ENCODE measurements at places on chromosomes 7 and 10.

DNA sequence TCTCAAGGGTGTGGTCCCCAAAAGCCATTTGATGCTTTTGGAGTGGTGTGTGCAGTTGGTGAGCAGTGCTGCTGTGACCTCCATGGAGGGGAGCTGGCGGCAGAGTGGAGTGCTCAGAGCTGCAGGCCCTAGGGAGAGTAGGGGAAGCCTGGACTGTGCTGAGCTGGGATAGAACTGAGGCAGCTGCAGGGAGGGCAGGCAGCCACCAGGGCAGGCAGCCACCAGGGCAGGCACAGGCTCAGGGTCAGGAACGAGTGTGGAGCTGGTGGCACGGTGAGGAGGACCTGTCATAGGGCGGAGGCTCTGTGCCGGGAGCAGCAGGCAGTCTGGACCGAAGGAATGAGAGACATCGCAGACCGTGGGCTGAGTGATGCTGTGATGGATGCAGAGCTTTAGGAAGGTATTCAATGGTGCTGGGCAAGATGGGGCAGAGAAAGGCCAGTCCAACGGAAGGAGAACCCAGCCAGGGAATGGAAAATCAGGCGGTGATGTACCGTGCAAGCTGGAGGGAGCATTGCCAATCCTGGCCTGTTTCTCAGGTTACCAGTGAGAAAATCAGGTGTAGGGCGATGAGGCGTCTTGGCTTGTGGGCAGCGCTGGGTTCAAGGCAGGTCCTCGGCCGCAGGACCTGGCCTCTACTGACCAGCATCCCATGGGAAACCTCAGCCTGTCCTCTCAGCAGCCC lies 152.6 kb downstream of the CAMK1D start:
- DNase-seq, result no peak

DNA sequence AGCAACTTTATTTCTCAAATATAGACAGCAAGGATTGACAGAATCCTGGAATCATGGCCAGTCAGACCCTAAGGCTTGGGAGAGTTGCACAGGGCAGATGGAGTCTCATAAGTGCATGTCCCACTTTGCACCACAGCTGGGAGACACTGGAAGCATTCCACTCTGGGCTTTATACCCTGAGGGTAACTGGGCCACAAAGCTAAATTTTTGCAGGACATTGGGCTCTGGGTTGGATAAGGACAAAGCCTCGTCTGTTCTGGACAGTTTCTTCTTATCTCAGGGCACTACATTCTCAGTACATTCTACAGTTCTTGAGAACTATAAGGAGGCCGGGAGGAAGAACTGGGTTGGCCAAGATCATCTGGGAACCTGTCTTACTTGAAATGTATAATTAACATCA lies 158.3 kb upstream of the IGFBP3 start:
- DNase-seq, result no peak

DNA sequence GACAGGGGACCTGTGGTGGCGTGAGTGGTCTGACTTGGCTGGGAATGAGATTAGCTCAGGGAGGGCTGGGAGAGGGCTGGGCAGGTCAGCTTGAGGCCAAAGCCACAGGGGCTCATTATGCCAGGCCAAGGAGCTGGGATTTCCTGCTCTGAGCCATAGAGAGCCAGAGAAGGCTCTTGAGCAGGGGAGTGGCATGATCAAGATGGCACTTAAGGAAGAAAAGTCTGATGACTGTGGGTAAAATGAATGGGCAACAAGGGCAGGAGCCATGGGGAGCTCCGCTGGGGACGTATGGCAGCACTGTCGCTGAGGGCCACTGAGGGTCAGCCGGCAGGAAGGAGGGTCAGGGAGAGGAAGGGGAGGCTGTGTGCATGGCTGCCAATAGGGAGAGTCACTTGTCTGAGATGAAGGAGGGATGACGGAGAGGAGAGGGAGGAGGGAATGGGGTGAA lies 5.8 kb downstream of the ANTXRL start:
- no peak for DNase-seq

- DNase-seq, result no peak
Measured at GRCh38 chr7:145088111-145088745, 252.4 kb upstream of the TPK1 start.

DNA sequence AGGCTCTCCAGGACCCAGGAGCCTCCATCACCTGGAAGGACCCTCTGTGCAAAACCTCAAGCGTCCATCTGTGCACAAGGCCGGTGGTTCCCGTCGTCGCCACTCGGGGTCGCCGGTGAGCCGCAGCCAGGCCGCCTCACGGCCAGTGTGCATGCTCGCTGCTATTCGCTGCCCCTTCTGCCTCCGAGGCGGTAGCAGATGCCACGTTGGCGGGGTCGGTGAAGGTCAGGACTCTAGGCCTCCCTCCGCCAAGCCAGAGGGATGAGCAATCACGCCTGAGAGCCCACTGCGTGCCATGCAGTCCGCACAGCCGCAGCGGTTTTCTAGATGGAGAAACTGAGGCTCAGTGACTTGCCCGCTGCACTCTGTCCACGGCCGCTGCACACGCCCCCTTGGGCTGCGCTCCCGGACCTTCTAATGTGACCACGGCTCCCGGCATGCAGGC lies 5.7 kb downstream of the UPK3B start:
- DNase-seq, result no peak

DNA sequence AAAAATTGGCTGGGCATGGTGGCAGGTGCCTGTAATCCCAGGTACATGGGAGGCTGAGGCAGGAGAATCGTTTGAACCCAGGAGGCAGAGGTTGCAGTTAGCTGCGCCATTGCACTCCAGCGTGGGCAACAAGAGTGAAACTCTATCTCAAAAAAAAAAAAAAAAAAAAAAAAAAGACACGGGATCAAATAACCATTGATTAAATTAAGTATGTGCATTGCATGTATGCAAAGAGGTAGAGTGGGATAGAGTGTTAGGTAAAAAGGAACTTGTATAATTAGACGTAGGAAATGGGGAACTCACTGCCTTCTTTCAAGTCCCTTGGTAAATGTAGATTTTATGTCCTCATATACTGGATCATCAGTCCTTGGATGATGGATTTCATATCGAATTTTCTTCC lies 13.1 kb downstream of the VCL start:
- peak; percentile 37 for DNase-seq

- DNase-seq, result no peak
Measured at GRCh38 chr10:78931321-78932053, 137.3 kb upstream of the ZMIZ1 start.

GRCh38 chr10:14032406-14032998 lies 298.2 kb downstream of the FRMD4A start:
- DNase-seq, result peak; percentile 25

DNA sequence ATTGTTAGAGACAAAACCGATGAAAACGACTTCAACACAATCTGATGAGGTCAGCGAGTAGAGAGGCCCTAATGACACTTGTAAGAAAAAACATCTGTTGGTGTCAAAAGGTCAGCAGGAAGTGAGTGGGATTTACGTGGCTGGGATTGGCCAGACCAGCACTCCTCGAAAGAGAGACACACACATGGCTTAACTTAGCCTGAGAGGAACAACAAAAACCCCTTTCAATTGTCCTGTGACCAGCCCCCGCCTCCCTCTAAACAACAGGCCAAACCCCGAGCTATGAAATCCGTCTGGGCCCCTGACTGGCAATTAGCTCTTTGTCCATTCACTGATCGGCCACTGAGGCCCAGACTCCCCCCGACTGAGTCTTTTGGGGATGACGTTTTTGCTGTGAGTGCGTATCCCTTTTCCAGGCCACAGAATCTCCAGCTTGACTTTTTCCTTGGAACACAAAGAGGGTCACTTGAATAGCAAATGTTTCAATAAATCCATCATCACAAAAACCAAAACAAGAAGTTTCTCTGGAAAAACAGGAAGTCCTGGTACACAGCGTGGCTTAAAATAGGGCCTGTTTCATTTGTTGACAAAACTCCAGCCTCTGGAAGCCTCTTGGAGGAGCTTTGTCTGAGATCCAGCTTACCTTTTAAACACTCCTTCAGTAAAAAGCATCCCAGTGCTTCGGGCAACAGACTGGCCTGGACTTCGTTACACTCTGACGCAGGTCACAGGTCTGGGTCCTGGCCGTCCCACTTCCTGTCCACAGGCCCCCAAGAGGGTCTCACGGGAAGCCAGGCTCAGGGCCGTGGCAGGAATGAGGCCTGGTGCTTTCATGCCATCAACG lies 103.0 kb downstream of the CTBP2 start:
- peak; percentile 94 for DNase-seq

DNA sequence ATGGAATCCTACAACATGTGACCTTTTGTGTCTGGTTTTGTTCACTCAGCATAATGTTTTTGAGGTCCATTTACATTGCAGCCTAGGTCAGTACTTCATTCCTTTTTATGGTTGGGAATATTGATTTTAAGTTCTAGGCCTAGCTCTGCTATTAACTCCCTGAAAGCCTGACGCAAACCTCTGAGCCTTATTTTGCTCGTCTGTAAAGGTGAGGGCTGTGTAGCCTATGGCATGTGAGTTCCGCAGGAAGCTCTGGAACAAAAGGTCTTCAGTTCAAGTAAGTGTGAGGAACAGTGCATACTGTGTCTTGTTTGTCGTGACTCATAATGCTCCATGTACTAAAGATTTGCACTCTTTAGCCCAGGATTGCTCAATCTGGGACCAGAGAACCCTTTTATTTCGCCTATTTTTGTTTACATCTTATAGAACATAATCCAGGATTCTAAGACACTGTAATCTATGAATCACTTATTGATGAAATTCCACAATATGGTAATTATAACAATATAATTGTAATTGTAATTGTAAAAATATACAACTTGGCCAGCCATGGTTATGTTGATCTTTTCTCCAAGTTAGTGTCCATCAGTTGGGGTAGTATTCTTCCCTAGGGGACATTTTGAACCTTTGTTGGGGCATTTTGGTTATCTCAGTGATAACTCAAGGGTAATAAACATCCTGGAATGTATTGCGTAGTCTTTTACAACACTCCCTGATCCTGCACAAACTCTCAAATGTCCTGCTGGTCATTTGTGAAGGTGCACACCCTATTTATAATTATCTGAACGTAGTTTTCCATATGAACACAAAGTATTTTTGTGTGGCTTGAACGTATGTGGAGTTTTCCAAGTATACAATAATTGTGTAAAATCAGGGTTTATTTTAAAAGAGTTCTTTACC lies 184.7 kb downstream of the VTI1A start:
- DNase-seq, result no peak

DNA sequence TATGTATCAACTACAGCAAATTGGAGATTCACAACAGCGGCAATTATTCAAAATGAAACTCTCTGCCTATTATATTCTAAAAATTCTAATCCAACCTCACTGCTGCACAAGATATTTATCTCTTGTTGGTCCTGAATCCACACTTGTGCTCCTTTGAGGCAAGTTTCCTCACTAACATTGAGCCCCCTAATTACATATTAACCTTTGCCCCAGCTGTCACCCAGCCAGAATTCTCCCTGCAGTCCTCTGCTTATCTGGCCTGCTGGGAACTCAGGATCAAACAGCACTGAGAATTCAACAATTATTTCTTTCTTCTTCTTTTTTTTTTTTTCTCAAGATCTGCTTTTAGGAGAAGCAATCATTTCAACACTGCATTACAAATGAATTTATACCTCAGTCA lies 21.5 kb upstream of the PLAC9 start:
- DNase-seq, result no peak

DNA sequence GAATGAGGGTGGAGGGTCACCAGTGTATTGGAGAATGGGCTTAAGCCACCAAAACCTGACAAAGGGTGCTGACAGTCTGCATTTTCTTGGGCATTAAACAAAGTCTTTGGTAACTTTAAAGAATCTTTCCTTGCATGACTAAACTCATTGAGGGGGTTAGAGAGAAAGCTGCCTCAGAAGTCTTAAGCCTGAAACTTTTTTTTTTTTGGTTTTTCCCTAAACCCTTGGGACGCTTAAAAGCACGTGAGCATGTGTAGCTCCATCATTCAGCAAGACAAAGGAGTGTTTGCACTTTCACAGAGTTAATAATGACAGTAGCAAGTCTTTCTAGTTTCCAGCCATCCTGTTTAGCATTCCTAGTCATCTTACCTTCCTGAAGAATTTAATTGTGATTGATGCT lies 110.7 kb downstream of the LRMDA start:
- DNase-seq, result no peak

- DNase-seq, result peak; percentile 98
Measured at GRCh38 chr10:120749856-120750566, 101.2 kb upstream of the WDR11 start.

GRCh38 chr7:136290351-136290750 lies 313.2 kb upstream of the MTPN start:
- no peak for DNase-seq

GRCh38 chr7:39720586-39720985 lies 97.2 kb downstream of the RALA start:
- DNase-seq, result no peak

GRCh38 chr7:21407796-21408480 lies 19.9 kb upstream of the SP4 start:
- DNase-seq, result no peak

DNA sequence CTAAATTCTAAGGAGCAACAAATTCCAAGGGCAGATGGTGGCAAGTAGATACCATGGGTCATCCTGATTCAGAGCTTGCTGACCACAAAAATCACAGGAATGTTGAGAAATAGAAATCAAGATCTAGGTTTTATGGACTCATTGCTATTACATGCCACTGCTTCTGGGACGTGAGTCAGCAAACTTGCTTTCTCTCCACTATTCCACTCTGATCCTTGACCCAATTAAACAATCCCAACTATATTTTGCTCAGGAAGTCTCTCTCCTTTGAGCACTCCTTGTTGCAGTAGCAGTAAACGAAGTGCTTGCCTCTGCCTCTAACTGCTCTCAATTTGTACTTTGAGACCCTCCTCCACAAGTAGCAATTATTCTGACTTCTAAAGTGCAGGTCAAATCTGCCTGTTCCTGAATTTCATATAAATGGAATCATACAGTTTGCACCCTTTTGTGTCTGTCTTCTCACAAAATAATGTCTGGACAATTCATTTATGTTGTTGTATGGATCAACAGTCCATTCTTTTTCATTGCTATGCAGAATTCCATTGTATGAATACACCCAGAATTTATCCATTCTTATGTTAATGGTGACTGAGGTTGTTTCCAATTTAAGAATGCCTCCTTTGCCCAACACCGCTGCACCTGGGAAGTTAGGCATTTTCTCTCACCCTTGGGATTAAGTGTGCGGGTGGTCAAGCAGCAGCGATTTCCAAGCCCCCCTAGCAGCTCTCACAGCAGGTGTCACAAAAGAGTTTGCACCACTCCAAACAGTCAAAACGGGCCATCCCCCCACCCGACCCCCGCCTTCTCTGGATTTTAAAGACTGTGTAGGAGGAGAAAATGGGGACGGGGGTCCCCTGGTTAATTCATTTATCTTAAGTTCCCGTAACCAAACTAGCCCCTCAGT lies 35.9 kb downstream of the ACSM6 start:
- no peak for DNase-seq

- DNase-seq, result no peak
Measured at GRCh38 chr10:130495891-130496636, 359.9 kb downstream of the GLRX3 start.

Data from MV-4-11 (cell line).